ENCODE measurements at places on chromosomes 1 and 21.

DNA sequence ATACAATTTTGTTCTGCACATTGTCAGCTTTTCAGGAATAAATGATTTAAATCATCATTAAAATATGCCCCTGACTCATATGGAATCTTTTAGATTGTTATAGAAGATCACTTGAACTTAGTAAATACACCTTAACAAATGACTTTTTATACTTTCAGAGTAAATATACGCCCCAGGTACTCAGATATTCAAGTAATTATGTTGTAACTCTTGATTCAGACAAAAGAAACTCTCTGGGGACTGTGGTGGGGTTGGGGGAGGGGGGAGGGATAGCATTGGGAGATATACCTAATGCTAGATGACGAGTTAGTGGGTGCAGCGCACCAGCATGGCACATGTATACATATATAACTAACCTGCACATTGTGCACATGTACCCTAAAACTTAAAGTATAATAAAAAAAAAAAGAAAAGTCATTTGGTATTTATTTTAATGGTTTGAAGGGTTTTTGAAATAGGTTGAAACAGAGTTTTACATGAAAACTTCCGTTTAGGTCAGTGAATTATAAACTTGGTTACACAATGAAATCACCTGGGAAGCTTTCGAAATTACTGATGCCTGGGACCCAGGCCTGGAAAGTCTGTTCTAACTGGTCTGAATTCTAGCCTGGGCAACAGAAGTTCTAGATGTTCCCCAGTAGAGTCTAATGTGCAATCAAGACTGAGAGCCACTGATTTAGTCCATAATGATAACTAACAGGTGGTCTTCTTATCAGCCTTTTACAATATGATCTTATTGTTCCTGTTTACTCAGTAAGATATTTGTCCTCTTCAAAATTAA is 320.5 kb upstream of the NR5A2 start:
- DNase-seq, result no peak

- no peak for DNase-seq
Measured at GRCh38 chr21:46199436-46200373, 15.4 kb upstream of the SPATC1L start.

GRCh38 chr1:33350611-33351280 is 29.8 kb upstream of the A3GALT2 start:
- no peak for DNase-seq

DNA sequence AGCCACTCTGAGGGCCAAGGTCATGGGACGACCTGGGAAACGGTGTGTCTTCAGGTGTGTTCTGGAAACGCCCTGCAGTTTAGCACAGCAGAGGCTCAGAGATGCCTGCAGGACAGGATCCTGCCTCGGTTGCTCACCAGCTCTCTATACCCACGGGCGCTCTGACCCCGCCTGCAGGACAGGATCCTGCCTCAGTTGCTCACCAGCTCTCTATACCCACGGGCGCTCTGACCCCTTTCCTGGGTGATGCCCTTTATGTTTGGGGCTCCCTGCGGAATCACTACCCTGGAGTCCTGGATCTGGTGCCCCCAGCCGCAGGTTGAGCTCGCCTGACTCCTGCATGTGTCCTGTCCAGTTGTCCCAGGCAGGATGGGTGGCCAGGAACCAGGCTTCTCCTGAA is 32.5 kb downstream of the TFF3 start:
- DNase-seq, result no peak

DNA sequence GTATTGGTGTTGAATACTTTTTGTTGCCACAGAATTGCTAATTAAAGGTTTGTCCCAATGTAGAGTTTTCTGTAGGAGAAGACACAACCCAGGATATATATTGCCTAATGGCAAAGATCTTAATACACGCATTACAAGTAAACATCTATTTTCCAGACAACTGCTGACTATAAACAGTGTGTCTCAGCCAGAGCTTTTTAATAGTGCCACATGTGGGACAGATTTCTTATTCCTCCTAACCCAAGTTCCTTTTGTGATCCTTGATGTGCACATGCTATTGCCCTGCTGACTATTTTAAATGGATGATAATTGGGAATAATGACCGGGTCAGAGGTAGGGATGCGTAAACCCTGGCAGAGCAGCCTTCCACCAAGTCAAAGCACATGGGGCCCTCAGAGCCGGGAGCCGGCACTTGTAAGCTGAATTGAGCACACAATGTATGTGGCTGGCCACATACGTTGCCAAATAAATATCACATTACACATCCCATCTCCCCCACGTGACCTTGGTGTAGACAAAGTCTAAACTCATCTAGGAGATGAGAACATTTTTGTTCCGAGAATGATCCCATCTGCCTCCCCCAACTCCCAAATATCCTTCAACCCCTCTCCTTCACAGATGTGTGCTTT is 209.8 kb upstream of the NFIA start:
- no peak for DNase-seq

- DNase-seq, result no peak
Measured at GRCh38 chr1:21301794-21302440, 11.7 kb upstream of the ECE1 start.

GRCh38 chr21:37118187-37118826 is 45.3 kb downstream of the TTC3 start:
- no peak for DNase-seq

- no peak for DNase-seq
Measured at GRCh38 chr1:116538544-116538943, 32.3 kb downstream of the CD58 start.

DNA sequence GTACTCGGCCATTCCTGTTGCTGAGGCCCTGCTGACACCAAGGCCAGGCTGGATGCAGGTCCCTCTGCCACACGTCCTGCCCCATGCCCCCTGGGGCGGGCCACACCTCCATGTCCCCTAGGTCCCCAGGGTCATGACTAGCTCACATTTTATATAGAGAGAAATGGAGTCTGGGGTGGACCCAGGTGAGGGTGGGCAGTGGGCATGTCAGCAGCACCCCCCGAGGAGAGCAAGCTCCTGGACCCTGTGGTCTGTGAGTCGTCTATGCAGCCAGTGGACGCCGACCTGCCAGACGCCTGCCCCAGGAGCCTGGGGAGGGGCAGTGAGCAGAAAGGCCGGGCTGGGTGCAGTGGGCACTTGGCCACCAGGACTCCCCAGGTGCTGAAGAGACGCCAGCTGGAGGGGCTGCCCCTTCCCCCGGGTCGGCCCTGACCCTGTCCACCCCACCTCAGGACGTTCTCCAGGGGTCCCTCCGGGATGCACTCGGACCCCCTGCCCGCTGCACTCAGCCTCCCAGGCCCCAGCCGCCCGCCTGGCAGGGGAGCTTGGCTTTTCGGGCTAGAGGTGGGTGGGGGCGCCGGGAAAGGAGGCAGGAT is 15.9 kb downstream of the SAMD11 start:
- DNase-seq, result no peak

- no peak for DNase-seq
Measured at GRCh38 chr21:39141502-39141901, 41.7 kb downstream of the PSMG1 start.

GRCh38 chr1:182803846-182804245 is 14.3 kb downstream of the NPL start:
- no peak for DNase-seq

DNA sequence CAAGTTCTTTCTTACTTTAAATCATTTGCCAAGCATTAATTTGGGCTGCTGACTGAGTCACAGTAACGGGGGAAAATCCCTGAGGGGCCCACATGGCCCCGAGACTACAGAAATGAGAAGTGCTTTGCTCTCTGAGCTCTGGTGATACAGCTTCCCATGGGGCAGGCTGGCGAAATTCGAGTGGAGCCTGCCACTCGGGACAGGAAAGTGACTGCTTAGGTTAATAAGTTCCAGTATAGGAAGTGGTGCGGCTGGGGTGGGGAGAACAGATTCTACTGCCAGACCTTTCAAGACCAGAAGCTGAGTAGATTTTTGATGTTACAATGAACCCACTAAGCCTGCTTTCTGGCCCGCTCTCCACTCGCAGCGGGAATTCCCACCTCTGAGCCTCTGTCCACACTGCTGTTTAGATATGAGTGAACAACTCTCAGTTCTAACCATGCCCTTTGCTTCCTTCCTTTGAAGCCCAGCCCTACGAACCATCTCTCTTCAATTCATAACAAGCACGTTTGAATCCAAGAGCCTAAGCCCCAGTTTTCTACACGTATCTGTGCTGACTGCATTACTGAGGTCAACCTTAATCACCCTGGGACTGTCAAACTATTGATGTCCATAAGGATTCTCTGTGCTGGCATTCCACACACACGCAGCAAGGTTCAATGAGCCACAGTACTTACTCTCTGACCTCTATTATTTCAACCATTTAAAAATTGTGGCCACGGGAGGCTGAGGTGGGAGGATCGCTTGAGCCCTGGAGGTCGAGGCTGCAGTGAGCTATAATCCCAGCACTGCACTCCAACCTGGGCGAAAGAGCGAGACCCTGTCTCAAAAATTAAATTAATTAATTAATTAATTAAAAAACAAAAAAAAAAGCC is 9.6 kb downstream of the ZBTB17 start:
- no peak for DNase-seq

DNA sequence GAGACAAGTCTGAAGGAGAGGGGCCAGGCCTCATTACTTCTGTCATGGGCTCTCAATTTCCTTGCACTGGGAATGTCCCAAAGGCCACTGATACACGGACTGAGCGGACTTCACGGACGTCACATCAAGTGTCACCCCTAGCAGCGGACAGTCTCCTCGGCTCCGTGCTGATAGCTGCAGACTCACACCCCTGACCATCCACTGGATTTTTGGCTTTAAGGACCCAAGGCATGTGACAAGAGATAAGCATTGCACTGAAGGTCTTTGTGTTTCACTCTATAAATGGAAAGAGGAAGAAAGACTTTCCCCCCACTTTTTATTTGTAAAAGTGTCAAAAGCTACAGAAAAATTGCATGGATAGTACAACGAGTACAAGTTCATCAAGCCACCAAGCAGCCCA is 200.4 kb upstream of the FGGY start:
- no peak for DNase-seq

DNA sequence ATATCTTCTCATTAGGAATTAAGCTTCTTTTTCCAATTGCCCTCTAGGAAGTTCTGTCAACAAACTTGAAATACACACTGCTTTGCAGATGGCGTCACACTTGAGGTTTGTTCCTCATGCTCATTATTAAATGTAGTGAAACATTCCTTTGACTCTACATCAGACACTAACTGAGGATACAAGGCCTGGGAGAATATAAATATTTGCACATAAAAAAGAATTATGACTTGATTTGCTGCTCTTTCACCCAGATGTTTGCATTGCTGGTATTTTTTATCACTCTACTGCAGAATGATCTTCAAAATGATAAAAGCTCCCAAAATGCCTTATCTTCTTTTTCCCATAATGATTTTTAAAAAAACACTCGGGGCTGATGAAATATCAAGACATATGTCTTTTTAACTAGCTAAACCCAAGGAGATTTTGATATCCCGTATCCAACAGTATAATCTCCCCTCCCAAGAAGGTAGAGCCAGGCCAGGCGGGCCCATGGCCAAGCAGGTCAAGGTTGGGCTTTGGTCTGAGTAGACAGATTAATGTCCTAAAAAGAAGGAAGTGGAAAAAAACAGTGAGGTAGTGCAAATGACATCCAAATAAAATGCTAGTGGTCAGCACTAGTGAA is 264.6 kb downstream of the HHIPL2 start:
- DNase-seq, result no peak

DNA sequence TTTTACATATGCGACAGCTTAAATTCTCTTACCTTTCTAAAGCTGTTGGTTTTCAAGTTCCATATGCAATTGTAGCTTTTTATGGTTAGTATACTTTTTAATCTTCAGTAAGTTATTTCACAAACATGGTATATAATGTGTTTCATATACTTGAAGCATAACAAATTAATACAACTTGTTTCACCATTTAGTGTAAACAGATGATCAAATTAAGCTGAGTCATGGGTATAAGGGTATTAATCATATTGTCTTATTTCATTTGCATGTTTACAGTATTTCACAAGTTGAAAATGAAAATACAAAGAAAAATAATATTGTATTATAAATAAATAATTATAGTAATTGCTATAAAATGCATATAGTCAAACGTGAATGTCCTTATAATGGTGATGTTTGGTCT is 92.1 kb downstream of the PTPRC start:
- DNase-seq, result no peak

- no peak for DNase-seq
Measured at GRCh38 chr1:104745875-104746274, 996.2 kb downstream of the AMY1C start.

DNA sequence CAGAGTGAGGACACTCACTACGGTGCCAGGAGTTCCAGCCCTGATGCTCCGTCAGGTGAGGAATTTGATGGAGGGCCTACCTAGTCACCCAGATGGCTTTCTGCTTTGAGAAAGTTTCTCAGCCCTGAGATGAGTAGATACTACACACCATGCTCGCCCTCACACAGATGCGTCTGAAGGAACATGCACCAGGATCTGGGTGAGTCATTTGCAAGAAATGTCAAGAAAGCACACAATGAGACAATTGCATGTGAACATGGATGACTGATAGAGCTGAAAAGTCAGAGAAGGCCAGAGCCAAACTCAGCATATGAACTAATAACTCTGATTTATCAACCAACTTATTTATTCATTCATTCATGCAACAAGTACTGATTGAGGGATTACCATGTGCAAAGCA is 483.9 kb downstream of the OMA1 start:
- DNase-seq, result no peak

GRCh38 chr1:237911911-237912310 is 21.2 kb upstream of the ZP4 start:
- no peak for DNase-seq

Data from cortex of kidney (tissue), 1 donor.